GDM1 (cell line): ENCODE measurements at places on chromosomes 6 and 20.

GRCh38 chr20:37690626-37691369, 3.0 kb upstream of the CTNNBL1 start:
- no peak for DNase-seq

DNA sequence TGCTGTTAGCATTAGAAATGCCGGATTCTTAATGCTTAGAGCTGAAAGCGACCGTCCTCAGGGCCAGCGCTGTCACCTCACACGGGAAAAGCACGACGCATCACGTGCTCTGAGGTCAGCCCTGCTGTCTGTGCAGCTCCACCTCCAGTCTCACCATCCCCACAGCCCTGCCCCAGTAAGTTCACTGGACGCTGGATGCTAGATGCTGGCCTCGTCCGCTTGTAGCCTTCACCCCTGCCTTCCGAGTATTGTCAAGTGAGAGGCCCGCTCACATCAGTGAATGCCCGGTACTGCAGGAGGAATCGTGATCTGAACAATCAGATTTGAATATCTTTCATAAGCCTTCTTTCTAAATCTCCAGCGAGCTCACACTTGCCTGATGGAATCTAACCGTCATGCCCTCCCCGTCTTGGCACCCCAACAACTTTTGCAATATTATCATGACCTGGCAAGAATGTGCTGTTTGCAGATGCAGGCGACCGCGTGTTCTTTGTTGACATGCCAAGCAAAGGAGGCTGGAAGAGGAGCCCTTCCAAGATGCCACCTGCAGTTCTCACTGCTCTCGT, 64.9 kb downstream of the DLL1 start:
- no peak for DNase-seq

GRCh38 chr6:144077871-144078270, 17.5 kb downstream of the SF3B5 start:
- no peak for DNase-seq

- DNase-seq, result peak; percentile 57
These were observed 49.6 kb upstream of the CCDC28A start for GRCh38 chr6:138724015-138724414.

- no peak for DNase-seq
These were observed 173.1 kb downstream of the EYA2 start for GRCh38 chr20:47067776-47068175.

GRCh38 chr6:35024551-35025054, 116.5 kb downstream of the TCP11 start:
- no peak for DNase-seq

GRCh38 chr6:33426590-33427511, 7.0 kb downstream of the SYNGAP1 start:
- DNase-seq, result no peak

DNA sequence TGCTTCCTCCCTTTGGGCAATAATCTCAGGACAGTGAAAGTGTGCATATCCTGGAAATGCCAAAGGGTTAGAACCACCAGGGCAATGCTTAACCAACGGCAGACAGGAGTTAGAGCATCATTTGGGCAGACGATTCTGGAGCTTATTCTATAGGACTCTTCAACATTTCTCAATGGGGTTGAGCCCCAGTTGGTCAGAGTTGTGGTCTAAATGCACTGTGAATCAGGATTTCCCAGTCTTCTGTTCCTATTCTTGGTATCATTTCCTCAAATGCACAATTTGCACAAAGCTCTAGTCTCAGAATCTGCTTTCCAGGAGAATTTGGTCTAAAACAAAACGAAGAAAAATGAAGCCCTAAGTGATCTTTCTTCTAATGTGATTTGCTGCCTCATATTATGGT, 389.6 kb upstream of the JAG1 start:
- no peak for DNase-seq
